ENCODE measurements at places on chromosomes 5 and 9.
A peak's percentile ranks its signal among the peaks of the same experiment; 100 is the strongest.

GRCh38 chr9:108234811-108235210, 621.0 kb downstream of the ACTL7B start:
- DNase-seq, result no peak
- H3K36me3 ChIP-seq, result no peaks in the 10 kb centered on the region

- no peaks in the 10 kb centered on the region for H3K27me3 ChIP-seq
- H3K27ac ChIP-seq, result peak overlapping the region; percentile 5
- H3K4me3 ChIP-seq, result no peak overlapping the region
Observed at GRCh38 chr9:26669701-26670670, 222.6 kb downstream of the CAAP1 start.

DNA sequence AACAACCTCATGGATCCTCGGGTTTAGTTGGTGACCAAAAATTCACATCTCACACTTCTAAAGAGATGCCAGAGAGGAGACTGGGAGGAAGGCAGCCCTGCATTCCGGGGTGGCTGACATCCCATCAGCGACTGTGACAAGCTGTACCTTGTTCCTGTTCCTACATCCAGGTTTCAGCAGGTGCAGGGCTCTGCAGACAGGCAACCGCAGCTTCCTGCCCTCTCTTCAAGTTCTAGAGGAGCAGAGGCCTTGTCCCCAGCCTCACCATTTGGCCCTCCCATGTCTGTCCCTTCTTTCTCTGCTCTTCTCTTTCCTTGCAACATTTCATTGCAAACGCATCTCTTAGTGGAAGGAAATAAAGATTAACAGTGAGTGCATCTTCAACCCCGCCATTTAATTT, 454.6 kb downstream of the IRX1 start:
- H3K36me3 ChIP-seq, result no peaks in the 10 kb centered on the region
- no peaks in the 10 kb centered on the region for H3K27me3 ChIP-seq
- peaks cover 24% of the 10 kb centered on the region for H3K4me1 ChIP-seq
- no peak for DNase-seq
- no peak overlapping the region for H3K4me3 ChIP-seq

DNA sequence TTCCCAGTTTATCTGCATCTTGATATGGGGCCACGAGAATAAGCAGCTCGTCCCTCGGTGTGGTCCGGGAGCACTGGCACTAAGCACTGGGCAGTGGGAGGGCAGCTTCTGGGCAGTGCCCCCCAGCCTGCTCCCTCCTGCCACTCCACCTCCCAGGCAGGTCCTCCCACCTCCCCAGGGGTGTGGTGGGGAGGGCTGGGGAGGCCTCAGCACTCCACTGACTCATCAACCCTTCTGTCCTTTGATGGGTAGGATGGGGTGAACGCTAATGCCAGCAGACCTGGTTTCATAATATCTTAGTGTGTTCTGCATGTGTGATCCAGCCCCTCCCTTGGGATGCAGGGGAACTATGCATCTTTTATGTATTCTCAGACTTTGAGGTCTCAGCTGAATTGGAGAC, 62.2 kb upstream of the GNE start:
- DNase-seq, result no peak
- no peaks in the 10 kb centered on the region for H3K27me3 ChIP-seq
- no peak overlapping the region for H3K27ac ChIP-seq
- H3K4me1 ChIP-seq, result no peaks in the 10 kb centered on the region
- H3K4me3 ChIP-seq, result no peak overlapping the region
- H3K36me3 ChIP-seq, result no peaks in the 10 kb centered on the region

DNA sequence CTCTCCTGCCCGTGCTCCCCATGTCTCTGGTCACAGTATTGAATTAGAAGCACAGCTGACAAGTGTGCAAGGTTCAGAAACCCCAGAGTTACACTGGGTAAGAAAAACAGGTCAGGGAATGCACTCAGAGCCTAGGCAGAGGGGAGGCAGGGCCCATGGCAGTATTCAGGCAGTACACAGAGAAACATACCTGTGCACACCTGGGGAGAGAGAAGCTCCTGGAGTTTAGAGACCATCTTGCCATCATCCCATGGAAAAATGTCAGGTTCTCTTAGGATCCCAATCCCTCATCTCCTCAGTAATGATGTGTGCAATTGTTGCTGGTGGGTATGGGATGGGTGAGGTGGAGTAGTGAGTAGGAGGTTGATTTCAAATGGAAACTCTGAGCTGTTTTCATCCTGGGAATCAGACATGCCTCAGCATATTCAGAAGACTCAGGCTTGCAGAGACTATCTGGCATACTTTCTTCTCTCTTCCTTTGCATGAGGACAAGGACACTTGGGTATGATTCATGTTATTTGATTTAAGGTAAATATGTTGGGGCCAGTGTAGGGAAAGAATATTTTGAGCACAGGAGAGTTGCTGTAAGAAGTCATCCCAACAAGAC, 228.5 kb downstream of the ESM1 start:
- H3K36me3 ChIP-seq, result no peaks in the 10 kb centered on the region
- H3K27ac ChIP-seq, result no peak overlapping the region
- no peak for DNase-seq
- no peak overlapping the region for H3K4me3 ChIP-seq
- peaks cover 2% of the 10 kb centered on the region for H3K4me1 ChIP-seq

DNA sequence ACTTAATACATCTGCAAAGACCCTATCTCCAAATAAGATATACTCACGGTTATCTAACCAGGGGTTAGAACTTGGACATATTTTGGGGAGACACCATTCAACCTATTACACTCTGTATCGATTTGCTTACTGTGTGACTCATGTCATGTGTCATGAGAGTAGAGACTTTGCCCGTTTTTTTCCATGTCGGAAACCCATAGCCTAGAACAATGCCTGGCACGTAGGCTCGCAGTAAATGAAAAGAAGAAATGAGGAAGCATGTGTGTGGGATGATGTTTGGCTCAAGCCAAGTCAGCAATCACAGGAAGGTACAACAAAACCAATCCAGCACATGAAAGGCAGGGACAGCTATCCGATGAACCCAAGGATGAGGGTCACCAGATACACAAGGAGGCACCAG, 94.6 kb upstream of the DNAH5 start:
- H3K27ac ChIP-seq, result no peak overlapping the region
- peaks cover 25% of the 10 kb centered on the region for H3K4me1 ChIP-seq
- no peaks in the 10 kb centered on the region for H3K27me3 ChIP-seq
- no peaks in the 10 kb centered on the region for H3K36me3 ChIP-seq
- no peak overlapping the region for H3K4me3 ChIP-seq

DNA sequence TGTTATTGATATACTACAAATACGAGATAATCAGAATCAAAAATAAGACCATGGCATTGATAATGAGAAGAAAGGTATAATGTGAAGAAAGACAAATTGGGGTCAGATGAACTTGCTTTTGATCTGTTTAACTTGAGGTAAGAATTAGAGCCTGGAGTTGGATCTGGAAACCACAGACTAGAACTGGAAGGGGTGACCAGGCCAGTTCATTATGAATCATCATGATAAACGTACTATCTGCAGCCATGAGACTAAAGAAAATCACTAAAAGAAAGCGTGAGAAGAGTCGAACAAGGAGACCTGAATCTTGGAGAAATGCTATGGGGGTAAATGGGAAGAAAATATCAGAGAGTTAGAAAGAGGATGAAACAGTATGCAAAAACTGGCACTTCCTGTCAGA, 967.5 kb downstream of the NR2F1-AS1 start:
- no peaks in the 10 kb centered on the region for H3K27me3 ChIP-seq
- no peaks in the 10 kb centered on the region for H3K4me1 ChIP-seq
- H3K4me3 ChIP-seq, result no peak overlapping the region
- H3K36me3 ChIP-seq, result no peaks in the 10 kb centered on the region
- DNase-seq, result no peak

GRCh38 chr5:146196459-146197048, 6.9 kb upstream of the RBM27 start:
- no peaks in the 10 kb centered on the region for H3K36me3 ChIP-seq
- no peaks in the 10 kb centered on the region for H3K4me1 ChIP-seq
- DNase-seq, result no peak

DNA sequence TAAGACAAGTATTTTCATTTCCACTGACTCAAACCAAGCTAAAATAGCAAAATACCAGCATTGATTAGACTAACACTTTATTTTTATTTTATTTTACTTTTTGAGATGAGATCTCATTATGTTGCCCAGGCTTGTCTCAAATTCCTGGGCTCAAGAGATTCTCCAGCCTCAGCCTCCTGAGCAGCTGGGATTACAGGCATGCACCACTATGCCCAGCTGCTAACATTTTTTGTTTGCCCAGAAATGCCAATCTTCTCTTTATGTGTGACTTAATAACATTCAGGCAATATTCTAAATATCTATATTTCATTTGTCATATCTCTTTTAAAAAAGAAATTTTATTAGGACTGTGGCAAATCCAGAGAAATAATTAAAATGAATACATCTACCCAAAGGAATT, 55.0 kb downstream of the OXCT1 start:
- no peak overlapping the region for H3K27ac ChIP-seq
- H3K27me3 ChIP-seq, result no peaks in the 10 kb centered on the region
- no peak overlapping the region for H3K4me3 ChIP-seq
- no peaks in the 10 kb centered on the region for H3K4me1 ChIP-seq
- H3K36me3 ChIP-seq, result no peaks in the 10 kb centered on the region

GRCh38 chr5:139131465-139131864, 66.7 kb downstream of the SIL1 start:
- H3K4me3 ChIP-seq, result no peak overlapping the region
- no peaks in the 10 kb centered on the region for H3K27me3 ChIP-seq
- no peak for DNase-seq
- no peak overlapping the region for H3K27ac ChIP-seq

DNA sequence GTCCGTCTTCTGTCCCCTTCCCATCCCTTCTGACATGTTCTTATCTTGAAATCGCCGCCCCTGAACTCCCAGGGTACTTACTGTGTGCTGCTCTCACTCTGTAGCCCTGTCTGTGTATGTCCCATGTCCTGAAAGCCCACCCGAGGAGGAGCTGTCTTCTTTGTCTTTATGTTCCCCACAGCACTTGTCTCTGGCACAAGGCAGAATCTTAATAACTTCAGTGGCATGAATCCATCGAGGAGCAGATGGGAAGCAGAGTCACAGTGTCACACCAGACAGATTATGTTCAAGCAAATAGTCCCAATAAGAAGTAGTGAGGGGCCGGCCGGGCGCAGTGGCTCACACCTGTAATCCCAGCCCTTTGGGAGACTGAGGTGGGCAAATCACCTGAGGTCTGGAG, 29.7 kb upstream of the LTC4S start:
- peaks cover 52% of the 10 kb centered on the region for H3K36me3 ChIP-seq
- H3K4me3 ChIP-seq, result no peak overlapping the region
- H3K27ac ChIP-seq, result no peak overlapping the region

DNA sequence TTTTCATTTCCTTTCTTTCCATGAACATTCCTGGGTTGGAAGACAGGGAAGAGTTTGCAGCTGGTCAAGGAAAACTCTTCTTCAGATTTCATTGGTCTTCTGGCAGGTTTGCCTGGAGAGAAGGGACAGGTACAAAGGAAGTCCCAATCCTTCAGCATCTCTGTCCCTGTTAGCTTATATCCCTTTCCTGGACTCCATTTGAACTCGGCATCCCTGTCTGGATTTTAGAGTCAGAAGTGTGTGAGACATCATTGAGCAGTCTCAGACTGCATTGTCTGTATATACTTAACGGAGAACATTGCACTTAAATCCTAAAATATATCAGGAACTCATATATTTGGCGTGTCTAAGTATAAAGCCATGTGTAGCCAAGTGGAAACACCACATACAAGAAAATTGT, 54.9 kb downstream of the ADGRV1 start:
- no peak for DNase-seq
- no peak overlapping the region for H3K27ac ChIP-seq
- H3K27me3 ChIP-seq, result no peaks in the 10 kb centered on the region
- H3K4me1 ChIP-seq, result peaks cover 17% of the 10 kb centered on the region
- H3K36me3 ChIP-seq, result no peaks in the 10 kb centered on the region
- H3K4me3 ChIP-seq, result no peak overlapping the region

DNA sequence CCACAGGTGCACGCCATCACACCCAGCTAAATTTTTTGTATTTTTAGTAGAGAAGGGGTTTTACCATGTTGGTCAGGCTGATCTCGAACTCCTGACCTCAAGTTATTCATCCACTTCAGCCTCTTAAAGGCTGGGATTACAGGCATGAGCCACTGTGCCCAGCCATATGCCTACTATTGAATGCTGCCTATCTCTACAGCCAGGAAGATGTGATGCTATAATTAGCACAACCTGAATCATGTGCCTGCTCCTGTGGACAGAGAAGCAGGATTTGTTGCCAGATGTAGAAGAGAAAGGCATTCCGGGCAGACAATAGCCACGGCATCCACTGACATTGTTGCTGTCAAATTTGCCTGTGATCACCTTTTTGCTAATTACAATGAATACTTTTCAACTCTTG, 24.4 kb upstream of the MLLT3 start:
- H3K27ac ChIP-seq, result no peak overlapping the region
- DNase-seq, result no peak
- H3K4me3 ChIP-seq, result no peak overlapping the region

DNA sequence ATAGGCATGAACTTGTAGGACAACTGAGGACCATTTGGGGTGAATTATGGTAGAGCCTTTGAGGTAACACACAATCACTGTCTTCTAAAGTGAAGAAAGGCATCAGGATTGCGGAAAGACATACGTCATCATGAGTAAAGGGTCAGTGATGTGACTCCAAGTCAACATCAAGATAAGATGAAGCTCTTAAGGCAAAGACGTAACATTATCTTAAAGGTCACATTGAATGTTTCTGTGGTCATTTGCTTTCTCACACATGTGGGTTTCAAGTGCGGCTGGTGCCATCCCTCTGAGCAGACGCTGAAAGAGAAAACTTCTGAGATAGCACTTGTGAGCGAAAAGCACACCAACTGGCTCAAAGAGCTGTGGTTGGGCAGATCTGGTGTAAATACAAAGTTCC, 63.3 kb upstream of the GRAMD2B start:
- DNase-seq, result no peak
- no peaks in the 10 kb centered on the region for H3K36me3 ChIP-seq
- H3K27ac ChIP-seq, result no peak overlapping the region

DNA sequence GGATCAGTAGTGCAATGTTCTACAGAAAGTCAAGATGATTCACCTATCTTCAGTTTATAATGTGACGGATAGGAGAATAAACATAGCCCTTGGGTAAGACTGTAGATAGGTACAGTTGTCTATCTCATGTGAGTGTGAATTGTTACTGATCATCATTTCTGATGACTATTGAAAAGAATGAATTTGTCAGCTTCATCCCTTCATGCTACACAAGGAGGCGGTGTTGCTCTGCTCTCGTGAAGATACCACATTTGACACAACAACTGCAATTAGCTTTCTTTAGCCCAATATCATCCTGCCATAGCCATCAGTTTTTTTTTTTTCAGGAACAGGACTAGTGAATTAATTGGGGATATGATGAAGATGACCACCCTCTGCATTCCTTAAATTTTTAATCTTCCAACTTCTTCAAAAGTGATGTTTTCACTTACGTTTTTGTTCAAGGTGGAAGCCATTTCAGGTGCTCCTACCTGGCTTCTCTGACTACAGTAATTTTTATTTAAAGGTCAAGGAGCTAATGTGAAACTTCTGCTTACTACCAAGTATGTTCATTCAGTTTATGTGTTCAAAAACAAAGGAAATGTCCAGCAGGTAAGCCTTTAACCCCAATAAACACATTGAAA, 152.9 kb upstream of the MOCS2 start:
- H3K36me3 ChIP-seq, result no peaks in the 10 kb centered on the region
- H3K4me1 ChIP-seq, result no peaks in the 10 kb centered on the region
- H3K27me3 ChIP-seq, result no peaks in the 10 kb centered on the region
- DNase-seq, result no peak

Measured in neuronal stem cell (in vitro differentiated cells).